Activated CD4-positive, alpha-beta T cell treated with anti-CD3 and anti-CD28 coated beads for 36 hours (primary cell): ENCODE measurements at places on chromosomes 5 and 9. TPM values are rescaled to one million over a fixed set of nuclear protein-coding genes. Genes with fewer than 3 reads are reported as not detected.

DNA sequence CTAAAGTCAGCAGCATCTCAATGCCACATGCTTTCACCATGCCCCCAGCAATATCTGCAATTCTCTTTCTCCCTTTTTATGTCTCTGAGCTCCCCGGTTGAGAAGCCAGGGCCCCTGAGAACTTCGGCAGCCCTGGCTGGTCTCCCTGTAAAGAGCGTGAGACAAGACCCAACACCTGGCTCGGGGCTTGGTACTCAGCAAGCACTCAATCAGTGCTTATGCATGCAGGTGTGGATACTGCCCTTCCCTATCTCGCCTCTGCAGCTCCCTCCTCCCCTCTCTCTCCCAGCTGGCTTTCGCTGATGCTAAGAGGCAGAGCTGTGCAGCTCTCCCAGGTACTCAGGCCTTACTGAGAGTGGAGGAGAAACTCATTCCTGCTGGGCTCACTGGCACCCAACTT is 41.7 kb upstream of the AKNA start:
- no peak for DNase-seq

SVEP1 gene
- not detected for total RNA-seq

PHF2 gene
- total RNA-seq = 16.5 TPM

GRCh38 chr5:55471468-55471867 is 63.3 kb downstream of the PLPP1 start:
- no peak for DNase-seq

CXCL14 gene
- not detected for total RNA-seq

GRCh38 chr5:112534611-112535255 is 115.7 kb upstream of the EPB41L4A start:
- DNase-seq = no peak

PCDHA10 gene
- total RNA-seq = not detected

DNA sequence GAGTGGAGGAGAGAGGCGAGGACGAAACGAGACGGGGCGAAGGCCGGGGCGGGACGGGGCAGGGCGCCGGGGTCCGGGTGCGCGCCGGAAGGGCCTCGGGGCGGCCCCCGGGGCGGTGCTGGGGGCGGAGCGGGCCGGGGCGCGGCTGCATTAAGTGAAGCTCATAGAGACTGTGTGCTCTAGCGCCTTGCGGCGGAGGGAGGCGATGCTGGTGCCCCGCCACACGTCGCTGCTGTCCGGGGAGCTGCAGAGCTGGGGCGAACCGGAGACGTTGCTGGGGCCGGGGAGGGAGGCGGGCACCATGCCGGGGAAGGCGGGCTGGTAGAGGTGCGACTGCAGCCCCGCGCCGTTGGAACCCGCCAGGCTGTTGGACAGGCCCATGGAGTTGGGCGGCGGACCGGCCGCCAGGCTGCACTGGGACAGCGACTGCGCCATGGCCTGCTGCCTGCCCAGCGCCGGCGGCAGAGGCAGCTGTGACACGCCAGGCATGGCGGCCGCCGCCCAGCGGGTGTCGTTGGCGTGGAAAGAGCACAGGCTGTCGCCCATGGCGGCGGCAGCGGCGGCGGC is 8.3 kb downstream of the OTP start:
- peak; percentile 83 for DNase-seq

GRCh38 chr5:59390074-59390659 is 503.4 kb downstream of the PDE4D start:
- DNase-seq = peak; percentile 27

DNA sequence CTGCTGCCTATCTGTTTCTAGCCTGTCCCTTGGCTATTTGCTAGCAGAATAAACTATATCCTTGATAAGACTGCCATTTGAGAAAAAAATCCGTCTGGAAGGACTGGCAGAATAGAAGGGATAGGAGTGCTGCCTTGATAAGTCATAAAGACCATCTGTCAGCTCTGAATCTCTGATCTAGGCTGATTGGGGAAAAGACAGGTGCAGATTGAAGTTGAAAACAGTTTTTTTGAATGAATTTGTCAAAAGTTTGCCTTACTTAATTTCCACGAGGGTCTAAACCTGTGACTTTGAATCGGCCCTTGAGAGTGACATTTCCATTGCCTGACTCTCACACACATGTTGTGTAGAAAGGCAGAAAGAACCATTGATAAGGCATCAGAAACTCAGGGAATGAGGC is 218.6 kb downstream of the MAN2A1 start:
- DNase-seq = no peak

LRRC8A gene
- 15.5 TPM for total RNA-seq

DNA sequence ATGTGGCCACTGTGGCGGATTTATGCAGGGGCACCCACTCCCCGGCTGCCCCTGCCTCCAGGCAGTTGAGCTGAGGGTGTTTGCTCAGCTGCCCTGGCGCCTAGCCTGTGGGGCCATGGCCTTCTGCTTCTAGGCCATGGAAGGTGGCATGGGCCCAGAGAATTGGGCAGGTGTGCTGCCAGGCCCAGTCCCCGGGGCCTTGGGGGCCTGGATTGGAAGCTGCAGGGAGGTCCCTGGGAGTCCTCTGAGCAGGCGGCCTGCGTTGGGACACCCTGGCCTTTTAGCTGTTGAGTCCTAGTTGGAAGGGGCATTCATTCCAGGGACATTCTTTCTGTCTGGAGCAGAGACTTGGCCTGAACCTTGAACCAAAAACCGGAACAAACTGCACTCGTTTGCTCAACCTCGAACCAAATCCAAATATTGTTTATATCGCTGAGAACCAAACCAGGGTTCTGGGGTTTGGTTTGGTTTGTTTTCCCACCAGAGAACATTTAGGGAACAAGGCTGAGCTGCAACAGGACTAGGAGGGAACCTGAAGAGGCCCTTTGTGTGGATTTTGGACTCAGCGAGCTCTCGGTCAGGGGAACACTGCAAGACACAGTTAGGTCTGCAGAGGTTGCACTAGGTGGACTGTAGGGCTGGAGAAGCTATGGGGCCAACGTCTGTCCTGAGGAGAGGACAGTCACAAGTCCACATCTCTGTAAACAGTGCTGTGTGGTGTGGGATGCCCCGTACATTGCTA is 116.8 kb downstream of the BOD1 start:
- no peak for DNase-seq

ORM2 gene
- total RNA-seq = not detected

TXN gene
- total RNA-seq = 553 TPM

DNA sequence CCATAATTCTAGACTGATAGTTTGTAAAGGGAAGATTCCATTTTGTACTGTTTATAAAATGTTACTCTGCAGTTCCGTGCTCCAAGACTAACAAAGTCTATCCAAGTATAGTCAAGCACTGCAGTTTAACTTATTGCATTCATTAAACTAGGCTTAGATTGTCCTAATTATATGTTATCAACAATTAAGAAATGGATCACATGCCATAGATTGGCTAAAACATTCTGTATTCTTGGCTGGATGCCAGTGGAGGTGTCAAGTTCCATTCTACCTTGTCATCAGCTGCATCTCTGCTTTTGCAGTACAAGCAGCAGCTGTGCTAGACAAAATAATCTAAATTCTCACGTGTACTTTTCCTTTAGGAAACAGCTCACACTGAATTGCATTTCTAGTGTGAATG is 69.4 kb upstream of the MEF2C start:
- no peak for DNase-seq

GRCh38 chr5:159040181-159040580 is 59.5 kb downstream of the EBF1 start:
- no peak for DNase-seq

- DNase-seq = no peak
These were observed 157.2 kb upstream of the COX7C start for GRCh38 chr5:86460519-86460918.

- peak; percentile 43 for DNase-seq
These were observed at the start of gene PPIC for GRCh38 chr5:123036391-123037103. Gene PPIC, minus strand, starts transcription at chr5:123036725. Its CDS starts 100 bp downstream, at chr5:123036625.

DNA sequence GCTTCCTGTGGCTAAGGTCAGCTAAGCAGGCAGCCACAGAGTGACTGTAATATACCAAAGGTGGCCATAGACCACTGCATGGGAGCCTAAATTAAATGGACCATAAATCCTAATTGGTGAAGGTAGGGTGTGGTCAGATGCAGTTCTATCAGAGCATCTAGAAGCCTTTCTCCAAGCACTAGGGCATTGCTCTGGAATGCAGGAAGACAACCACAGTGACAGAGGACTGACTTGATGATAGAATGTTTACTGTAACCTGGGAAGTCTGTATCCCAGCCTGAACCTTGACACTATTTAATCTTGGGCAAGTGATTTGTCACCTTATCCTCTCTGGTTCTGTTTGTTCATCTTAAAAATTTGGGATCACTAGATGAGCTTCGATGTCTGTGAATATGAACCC is 2.3 kb downstream of the FBXO38 start:
- DNase-seq = no peak

PTCH1 gene
- total RNA-seq = 4.4 TPM

DNA sequence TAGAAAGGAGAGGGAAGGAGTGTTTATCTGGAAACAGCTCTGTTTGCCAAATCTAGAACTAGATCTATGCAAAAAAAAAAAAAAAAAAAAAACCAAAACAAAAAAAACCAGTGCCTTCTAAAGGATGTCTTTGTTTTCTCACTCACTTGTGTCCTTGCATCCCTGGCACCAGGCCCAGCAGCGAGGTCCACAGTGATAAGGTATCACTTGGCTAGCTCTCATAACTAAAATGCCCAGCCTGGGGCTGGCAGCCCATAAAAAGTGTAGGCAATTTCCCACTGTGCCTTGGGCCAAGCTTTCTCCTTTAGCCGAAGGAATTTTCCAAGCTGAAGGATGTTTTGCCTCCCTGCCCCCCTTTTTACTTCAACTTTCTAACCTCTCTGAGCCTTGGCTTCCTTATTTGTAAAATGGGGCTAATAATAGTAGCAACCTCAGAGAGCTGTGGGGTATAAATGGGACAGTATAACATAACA is 20.8 kb downstream of the RGS3 start:
- no peak for DNase-seq

PCDHA6 gene
- total RNA-seq = not detected

- DNase-seq = no peak
These were observed 14.3 kb upstream of the TEK start for GRCh38 chr9:27094640-27095298.

DNA sequence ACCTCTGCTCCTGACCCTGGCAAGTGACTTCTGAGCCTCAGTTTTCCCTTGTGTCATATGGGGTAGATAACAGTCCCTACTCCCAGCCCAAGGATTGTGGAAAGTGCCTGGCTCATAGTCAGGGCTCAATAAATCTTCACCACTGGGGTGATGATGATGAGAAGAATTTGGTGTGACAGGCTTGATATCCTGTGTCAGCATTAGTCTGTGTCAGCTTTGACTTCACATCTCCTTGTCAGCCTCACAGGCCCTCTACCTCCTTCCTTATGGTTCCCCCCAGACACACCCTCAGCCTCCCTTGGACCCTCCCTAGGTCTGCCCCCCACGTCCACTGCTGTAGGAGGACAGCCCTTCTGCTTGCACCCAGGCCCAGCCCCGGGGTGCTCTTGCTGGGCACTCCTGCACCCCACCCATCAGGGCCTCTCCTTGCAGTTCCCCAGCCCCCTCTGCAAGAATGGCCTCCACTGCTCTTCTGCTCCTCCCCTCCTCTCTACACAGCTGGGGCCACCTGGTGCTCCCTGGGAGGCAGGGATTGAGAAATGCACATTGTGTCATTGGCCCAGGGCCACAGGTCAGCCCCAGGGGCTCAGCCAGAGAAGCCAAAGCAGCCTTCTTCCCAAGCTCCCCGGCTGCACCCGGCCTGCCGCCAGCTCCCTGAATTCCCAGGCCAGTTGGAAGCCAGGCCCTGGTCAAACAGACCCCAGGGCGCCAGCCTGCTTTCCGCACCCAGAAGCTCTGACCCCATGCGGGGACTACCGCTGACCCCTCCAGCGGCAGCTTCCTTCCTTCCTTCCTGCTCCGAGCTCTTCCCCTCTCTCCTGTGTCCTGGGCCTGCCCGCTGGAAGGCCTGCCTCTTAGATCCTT is 7.7 kb downstream of the FGFR4 start:
- no peak for DNase-seq

DNA sequence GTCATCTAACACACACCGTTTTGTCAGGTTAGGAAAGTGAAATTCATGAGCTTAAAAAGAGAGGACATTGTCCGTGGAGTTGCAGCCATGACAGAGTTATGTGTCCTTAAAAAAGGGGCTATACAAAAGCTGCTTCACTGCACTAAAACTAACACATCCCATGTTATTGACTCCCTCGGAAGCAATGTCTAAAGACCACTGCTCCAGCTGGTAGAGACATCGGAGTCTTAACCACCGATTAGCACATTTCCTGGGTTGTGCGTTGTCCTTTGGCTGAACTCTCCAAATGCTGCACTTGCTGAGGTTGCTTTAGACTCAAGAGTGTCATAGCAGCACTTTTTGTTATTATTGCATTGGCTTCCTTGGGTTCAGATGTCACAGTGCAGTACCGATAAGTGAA is 128.3 kb upstream of the C9orf72 start:
- no peak for DNase-seq

ITGA1 gene
- total RNA-seq = 1.9 TPM

- DNase-seq = no peak
These were observed 8.4 kb downstream of the MATR3 start for GRCh38 chr5:139301808-139302499.

- no peak for DNase-seq
These were observed 62.9 kb downstream of the SHB start for GRCh38 chr9:38006163-38006562.

DNA sequence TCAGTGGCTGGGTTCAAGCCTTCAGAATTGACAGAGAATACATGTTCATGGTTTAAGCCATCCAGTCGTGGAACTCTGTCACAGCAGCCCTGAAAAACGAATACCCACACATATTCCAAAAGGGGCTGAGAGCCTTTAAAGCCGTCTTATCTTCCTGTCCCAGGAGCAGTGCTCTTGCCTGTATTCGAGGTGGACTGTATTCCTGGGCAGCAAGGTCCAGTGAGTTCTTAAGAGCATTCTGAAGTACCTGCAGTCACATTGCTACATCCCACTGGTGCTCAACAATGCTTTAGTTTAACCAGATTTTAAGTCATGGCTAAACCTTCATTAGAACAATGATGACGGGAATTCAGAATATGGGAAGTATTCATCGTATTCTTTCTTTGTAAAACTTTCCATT is 380.7 kb upstream of the KLF4 start:
- DNase-seq = no peak

OBP2B gene
- total RNA-seq = not detected

DNA sequence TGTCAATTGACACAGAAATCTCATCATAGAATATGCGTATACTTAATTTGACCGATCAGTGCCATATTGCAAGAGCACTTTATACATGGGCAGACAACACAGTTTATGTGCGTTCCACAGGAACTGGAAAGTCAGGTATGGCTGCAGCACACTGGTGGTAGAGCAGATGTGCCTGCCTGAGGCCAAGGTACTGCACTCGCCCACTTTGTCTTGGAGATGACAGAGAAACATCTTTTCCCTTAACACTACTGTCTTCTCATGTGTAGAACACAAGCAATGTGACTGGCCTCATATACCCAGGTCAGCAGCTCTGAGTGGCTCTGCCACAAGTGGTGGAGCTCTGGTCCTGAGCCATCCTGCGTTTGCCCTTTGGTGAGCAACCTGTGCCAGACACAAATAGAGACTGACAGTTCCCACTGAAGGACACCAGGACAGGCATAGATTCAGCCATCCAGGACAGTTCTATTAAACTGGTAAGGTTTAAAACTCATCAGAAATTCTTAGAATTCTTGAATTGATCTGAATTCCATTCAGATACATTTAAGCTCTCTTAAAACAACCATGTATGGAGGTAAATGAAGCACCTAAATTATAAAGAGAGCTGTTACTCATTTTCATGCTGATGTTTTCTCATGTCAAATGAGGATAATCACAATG is 21.0 kb upstream of the PPP2CA start:
- no peak for DNase-seq
